ENCODE measurements at places on chromosomes 6 and 20.

- DNase-seq: no peak
Observed at GRCh38 chr6:11711984-11712711, 66.5 kb downstream of the ADTRP start.

GRCh38 chr6:128250370-128251070 lies 269.9 kb downstream of the PTPRK start:
- no peak for DNase-seq

GRCh38 chr6:54706844-54707605 lies 139.5 kb upstream of the FAM83B start:
- DNase-seq: no peak

DNA sequence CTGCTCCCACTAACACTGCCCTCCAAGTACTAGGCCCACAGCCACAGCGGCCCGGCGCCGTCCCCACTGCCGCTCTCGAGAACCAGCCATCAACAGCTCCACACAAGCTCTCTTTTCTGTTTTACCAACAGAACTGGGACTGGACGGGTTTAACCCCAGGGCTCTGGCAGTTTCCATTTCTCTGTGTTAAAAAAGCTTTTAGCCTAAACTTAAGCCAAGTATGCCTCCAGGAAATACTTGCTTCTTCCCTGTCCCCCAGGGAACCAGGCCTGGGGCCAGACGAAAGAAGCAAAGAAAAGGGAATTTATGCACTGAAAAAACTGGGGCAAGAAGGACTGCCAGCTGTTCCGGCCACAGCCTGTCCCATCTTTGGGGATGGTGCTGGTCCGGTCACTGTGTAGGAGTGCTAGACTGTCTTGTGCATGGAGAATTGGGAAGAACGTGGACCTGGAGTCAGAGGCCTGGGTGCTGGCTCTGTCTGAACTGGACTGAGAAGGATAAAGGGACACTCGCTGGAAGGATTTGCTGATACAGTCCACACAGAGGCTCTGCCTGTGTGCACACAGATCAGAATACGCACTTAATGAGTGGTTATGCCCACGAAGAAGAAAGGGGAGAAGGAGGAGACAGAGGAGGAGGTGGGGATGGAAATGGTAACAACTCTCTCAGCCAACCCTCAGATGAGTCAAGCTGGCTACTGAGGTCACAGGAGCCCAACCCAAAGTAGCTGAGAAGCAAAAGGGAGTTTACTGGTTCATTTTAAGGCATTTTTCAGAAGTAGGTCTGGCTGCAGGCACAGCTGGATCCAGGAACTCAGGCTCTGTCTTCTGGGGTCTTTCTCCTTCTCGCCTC lies 254.4 kb upstream of the PMEPA1 start:
- DNase-seq: no peak

DNA sequence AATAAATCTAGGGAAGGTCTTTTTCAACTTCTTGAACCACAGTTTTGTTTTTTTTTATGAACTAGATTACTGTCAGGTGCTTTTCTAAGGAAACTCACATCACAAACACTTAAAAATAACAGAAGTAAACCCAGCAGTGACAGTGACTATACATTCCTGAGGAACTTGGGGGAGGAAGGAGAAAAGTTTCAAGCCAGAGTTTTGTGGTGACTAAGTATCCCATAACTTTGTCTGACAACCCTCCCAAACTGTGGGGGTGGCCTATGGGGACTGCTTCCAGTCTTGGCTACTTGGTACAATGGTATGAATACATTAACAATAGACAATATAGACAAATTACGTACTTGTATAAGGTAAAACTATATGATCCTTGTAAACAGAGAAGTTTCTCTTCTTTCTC lies 202.5 kb upstream of the MAN1A1 start:
- DNase-seq: no peak

DNA sequence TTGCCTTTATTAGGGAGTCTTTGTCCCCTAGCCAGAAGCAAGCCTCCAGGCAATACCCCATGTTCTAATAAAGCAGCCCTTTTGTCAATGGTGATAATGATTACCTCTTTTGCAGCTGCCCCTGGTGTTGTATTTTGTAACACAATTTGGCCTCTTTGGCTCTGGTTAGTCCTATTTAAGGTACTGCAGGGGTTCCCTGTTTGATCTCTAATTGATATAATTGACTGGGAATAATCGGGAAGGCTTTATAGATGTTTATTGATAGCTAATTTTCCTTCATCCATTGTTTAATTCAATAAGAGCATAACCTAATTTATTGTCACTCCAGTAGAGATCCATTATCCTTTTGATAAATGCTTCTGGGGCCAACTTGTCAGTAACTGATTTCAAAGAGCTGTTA lies 537.2 kb downstream of the PKHD1 start:
- no peak for DNase-seq

DNA sequence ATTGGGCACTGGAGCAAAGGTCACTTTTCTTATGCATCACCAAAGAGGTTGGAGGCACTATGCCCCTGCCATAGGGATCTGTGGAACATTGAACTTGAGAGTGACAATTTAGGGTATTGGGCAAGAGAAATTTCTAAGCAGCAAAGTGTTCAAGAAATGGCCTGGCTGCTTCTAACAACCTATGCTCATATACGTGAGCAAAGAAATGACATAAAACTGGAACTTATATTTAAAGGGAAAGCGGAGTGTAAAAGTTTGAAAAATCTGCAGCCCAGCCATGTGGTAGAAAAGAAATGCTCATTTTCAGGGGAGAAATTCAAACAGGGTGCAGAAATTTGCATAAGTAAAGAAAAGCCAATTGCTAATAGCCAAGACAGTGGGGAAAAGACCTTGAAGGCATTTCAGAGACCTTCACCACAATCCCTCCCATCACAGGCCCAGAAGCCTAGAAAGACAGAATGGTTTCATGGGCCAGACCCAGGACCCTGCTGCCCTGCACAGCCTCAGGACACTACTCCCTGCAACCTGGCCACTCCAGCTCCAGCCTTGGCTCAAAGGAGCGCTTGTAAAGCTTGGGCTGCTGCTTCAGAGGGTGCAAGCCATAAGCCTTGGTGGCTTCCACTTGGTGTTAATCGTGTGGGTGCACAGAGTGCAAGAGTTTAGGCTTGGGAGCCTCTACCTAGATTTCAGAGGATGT lies 24.4 kb downstream of the NCR2 start:
- no peak for DNase-seq

DNA sequence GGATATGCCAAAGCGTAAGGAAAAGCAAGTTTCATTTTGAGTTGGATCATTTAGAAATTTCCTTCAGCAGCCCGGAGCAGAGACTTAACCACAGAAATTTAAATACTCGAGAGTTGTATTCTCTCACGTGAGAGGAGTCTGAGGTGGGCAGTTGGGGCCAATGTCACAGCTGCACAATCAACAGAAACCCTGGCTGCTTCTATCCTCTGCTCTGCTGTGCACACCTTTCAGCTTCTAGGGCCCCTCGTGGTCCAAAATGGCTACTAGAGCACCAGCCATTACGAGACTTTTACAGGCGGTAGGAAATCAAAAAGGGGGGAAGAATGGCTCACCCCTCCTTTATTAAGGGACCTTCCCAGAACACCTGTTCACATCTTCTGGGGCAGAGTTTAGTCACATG lies 153.9 kb downstream of the TAF4 start:
- DNase-seq: no peak

- DNase-seq: no peak
Observed at GRCh38 chr6:13098793-13099570, 229.4 kb downstream of the TBC1D7 start.

DNA sequence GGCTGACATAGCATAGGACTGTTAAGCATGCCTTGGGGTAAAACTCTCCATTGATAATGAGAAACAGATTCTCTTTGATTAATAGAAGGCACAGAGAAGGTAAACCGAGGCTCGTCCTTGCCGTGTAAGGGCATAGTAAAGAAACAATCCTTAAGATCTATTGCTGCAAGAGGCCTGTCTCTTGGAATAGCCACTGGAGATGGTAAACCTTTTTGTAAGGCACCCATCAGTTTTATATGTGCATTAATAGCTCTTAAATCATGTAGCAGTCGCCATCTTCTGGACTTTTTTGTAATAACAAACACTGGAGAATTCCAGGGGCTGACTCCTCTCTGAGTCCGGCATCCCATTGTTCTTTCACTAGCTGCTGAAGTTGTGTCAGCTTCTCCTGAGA lies 8.4 kb upstream of the ABHD12 start:
- peak; percentile 76 for DNase-seq

- DNase-seq: no peak
Observed at GRCh38 chr6:56168596-56168995, 78.8 kb downstream of the COL21A1 start.

DNA sequence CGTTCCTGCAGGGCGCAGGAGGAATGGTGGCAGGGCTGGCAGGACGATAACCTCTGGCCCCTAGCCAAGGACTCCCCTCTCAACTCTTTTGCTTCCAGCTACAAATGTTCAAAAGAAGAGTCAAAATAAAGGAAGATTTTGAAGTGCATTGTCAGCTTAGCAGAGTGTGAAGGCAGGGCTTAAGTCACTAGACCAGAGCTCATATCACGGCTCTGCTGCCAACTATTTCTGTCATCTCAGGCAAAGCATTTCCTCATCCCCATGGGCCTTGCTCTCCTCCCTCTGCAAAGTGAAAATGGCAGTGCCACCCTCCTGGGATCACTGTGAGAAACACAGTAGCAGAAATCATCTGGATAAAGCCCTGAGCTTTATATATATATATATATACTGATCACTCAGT lies 36.7 kb downstream of the CFAP61 start:
- DNase-seq: no peak

GRCh38 chr6:33980176-33981175 lies 165.4 kb downstream of the GRM4 start:
- no peak for DNase-seq

GRCh38 chr6:135162678-135163439 lies 18.2 kb upstream of the MYB start:
- DNase-seq: peak; percentile 98

DNA sequence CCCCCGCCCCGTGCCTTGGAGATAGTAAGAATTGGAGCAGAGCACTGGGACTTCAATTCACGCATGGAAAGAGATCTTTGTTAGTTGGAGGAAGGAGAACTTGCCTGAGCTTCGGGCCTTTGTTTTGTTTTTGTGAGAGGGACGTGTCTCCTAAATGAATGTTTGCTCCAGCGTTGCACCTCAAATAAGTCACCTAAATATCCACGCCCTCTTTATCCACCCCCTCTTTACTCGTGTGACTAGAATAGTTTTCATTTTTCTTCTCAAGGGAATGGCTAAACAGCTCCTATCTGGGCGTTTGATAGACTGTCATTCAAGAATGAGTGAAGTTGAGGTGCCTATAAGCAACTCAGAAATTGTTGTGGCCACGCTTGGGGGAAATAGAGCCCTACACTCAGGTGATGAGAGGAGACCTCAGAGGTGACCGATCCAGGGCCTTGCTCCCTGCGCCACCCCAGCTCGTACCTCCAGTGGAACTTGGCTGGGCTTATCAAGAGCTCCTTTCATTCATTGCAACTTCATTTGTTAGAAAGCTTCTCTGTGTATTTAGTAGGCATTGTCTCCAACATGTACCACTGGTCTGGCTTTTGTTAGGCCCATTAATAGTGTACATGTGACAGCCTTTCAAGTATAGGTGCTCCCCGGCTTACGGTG lies 861 bp downstream of the PCMTD2 start:
- no peak for DNase-seq

All from NCI-H526 treated with DMSO at 0.1 percent for 48 hours (cell line).